ENCODE measurements at places on chromosomes 7 and 10.

GRCh38 chr7:91512958-91513357, 248.7 kb downstream of the FZD1 start:
- no peak for DNase-seq

GRCh38 chr7:141956084-141956483, 9.3 kb upstream of the CLEC5A start:
- DNase-seq = no peak

DNA sequence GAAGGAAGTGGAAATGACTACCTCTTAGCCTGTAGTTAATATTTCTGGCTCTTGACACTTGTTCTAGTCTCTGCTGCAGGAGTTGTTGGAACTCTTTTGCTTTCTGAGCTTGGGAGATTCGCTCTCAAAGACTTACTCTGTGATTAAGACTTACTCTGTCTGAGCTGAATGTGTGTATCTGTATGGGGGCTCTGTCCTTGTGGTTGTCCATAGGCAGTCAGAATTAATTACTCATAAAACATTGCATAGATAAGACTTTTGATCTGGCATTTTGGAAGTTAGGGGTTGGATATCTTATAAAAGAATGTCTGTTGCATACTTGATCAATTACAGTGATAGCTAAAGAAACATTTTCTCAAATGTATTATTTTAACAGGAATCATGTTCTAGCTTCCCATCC, 199.2 kb upstream of the KIAA1217 start:
- no peak for DNase-seq

DNA sequence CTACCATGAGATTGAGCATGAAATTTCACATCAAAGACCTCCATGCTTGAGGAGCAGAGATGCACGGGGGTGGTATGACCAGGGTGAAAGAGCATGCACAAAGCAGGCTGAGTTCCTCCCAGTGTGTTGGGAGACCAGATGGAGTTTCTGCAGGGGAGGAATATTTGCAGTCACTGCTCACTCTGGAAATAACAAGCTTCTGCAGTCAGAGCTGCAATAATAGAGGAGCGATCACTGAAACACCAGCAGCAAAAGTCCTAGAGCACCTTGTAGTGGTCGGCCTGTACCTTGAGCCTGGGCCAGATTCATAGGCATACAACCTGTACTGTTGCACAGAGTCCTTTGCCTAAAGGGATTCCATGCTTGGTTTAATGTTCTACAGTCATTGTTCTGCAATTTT, 184.5 kb upstream of the SP8 start:
- peak; percentile 3 for DNase-seq

- DNase-seq = no peak
Observed at GRCh38 chr10:15703151-15703880, 16.4 kb downstream of the ITGA8 start.

- DNase-seq = no peak
Observed at GRCh38 chr10:18777258-18777657, 118.0 kb downstream of the ARL5B start.

GRCh38 chr7:47536661-47537611, 45.0 kb downstream of the TNS3 start:
- DNase-seq = peak; percentile 75
